Fibroblast of the aortic adventitia (primary cell): ENCODE measurements at places on chromosomes 5 and 9. TPM values are rescaled to one million over a fixed set of nuclear protein-coding genes. Genes with fewer than 3 reads are reported as not detected.

DNA sequence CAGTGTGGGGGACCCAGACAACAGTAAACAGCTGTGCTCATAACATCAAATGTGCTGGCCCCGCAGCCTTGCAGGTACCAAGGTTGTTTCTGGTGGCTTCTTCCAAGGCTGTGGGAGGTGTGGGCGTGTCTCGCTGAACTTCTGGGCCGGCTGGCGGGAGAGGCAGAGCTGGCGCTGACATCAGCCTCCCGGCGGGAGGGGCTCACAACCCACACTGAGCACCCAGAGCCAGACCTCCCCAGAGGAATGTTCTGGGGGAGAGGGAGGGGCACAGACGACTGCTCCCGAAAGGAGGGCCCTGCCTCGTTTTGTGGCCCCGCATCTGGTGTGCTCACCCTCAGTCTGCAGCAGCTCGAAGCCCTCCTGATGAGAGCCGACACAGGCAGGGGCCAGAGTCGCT lies 6.9 kb upstream of the SLC12A7 start:
- no peak for DNase-seq

DNA sequence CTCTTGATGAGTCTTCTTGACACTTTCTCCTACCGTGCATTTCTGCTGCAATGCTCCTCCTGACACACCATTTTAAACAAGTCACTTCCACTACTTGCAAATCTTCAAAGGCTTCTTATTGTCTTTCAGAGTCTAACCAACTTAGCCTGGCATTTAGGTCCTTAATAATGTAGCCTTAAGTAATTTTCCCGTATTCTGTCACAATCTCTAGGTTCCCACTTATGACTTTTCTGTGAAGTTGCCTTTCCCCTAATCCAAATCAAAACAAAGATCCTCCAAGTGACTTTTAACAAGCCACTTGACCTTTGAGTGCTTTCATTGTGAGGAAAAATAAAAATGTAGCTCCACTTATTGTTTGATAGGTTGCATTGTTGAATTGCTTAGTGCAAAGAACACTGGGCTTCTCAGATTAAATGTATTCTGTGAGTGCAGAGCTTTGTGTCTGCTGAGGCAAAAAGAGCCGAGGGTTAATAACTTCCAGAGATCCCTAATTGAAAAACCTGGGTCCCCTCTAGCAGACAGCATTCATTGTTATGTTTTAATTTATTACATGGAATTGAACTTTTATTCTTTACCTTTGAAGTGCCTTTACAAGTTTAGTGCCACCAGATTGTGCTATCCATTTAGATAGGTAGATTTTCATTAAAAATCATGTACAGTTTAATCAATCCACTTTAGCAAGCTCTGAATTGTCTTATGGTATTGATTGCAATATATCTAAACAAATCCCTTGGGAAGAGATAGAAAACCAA lies 341.7 kb upstream of the TYRP1 start:
- DNase-seq, result no peak

GRCh38 chr9:109467936-109468335 lies 30.2 kb downstream of the PTPN3 start:
- peak; percentile 11 for DNase-seq

GRCh38 chr9:134294153-134295071 lies 31.8 kb upstream of the RXRA start:
- DNase-seq, result peak; percentile 32

GRCh38 chr5:134097211-134097749 lies 17.2 kb upstream of the TCF7 start:
- no peak for DNase-seq

DNA sequence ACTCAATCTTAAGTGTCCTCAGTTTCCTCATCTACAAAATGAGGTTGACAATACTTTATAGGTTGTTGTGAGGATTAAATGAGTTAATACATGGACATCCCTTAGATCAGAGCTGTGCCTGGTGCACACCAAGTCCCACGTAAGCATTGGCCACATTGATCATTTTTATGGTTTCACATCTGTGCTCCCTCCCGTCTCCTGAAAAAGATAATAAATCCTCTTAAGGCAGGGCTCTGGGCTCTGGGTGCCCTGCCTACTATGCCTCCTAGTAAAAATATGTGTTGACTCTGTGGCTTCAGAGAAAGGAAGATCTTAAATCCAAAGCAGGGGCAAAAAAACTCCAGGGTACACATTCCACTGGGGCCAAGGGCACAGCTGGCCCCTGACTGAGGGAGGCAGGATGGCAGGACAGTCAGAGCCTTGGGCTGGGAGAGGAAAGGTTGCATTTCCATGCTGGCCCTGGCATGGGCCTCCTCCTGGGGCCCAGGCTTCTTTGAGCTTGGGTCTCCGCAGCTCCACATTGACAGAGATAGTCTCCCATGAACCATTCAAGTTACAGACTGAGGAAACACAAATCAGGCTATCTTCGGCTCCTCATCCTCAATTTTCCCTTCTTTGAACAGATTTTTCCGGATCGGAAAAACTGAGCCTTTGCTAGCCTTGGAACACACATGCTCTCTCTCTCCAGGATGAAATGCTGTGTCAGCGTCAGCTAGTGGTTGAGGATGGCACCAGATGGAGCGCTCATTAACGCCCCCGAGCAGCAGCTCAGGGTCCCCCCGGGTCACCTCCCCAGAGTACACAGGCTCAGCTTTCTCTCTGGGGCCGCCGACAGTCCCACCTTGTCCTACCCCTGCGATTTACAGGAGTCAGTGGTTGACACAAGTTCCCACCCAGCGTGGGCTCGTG lies 22.4 kb upstream of the KIF12 start:
- no peak for DNase-seq

DNA sequence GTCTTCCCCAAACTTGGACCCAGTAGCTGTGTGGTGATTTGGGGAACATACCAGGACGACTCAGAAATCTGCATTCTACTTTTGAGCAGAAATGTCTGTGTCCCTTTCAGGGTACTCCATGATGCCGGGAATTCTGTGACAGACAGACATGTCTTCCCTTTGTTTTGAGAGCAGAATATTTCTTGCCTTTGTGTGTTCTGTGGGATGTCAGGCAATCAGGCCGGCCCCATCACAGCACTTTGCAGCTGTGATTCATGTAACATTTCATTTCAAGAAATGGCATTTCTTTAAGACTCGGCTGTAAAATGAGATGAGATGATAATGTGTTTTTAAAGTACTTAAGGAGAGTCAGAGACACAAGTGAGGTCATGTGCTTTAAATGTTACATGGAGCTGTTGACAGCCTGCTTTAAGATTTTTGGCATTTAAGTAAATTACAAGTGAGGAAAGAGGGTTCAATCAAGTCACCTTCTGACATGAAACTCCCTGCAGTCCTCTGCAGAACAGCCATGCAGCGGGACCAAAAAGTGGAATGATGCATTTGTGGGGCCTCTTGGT lies 98.7 kb downstream of the SLC28A3 start:
- no peak for DNase-seq

DNA sequence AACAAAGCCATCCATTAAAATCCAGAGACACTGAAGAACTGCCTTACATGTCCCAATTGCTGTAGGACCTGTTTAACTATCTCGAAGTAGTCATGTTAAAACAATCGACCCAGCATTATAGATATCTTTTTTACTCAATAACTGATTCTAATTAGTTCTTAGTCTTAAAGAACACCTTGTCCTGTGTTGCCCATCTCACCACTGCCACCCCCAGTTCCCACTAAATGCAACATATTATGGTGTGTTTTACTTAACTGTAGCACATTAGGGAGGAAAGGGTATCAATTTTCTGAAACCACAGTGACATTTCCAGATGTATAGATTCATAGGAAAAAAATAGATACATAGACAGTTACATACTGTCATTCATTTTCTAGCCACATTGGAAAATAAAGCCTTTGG lies 221.2 kb downstream of the MEF2C start:
- no peak for DNase-seq

DNA sequence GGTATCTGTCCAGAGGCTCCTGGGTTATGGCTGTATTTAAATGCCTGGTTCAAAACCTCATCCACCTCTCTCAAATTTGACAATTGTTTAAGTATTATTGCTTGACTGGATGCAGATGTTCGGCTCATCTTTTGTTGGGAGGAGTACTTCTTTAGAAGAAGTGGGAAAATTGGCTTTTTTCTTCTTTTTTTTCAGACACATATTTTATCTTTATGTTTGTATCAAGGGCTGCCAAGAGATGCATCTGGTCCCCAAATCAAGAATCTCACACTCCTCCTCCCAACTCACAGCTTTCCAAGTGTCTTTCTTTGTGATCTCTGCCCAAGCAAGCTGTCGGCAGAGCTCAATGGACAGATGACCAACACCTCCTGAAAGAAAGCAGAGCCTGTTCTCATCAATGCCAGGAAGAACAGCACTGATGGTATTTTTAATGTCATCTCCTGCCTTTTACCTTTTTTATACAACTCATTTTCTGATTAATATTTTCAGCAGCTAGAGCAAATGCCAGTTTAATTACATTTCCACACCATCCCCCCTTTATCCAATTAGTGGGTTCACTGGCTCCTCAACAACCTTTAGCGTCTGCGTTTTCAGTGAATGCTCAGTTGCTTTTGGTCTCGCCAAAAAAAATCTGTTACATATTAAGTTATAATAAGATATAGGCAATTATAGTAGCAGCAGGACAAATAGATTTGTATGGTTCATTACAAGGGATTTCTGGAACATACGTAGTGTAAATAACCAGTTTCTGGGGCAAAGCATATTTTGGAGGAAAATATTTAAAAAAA lies 110.3 kb upstream of the SLIT3 start:
- DNase-seq, result no peak

DNA sequence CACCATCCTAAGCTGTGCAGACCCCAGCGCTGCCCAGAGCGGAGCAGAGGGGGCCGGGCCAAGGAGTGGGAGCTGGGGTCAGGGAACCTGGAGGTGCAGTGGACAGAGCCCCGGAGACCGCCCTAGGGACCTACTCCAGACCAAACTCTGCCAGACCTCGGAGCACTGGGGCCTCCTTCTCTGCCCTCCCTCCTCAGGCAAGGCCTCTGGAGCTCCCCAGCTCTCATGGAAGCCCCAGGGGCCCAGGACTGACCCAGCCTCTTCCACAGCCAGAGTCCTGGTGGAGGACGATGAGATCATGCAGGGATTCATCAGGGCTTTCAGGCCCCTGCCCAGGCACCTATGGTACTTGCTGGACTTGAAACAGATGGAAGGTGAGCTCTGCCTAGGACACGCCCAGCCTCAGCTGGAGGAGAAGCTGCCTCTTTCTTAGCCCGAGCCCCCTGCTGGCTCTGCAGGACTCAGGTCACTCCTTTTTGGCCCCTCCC lies 3.6 kb downstream of the PAEP start:
- DNase-seq, result no peak

DNA sequence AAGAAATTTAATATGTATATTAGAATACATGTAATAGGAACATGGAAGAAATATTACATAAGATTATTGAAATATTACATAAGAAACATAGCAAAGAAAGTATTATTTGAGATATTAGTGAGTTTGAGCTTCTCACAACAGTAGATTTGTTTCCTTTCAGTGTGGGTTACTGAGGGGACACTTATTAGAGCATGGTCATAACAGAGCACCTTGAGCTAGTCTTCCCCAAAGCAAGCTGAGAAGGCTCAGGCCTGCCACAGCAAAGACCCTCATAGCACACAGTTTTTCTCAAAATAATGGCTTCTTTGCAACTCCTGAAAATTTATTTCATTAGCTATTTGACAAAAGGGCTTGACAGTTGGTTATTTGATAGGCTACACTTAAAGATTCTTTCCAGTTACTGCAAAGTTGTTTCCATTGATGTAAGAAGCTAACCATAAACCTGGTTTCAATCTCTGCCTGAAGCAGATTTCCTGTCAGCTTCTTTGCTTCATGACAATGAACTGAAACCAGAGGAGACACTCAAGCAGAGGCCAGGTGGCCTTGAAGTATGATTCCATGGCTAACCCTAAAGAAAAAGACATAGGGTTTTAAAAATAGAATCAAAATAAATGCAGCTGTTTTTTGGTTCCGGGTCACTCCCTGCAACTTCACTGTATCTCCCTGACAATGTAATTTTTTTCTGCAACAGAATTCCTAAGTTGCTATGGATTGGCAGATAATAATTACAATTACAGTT lies 68.6 kb downstream of the ERMP1 start:
- DNase-seq, result no peak

- no peak for DNase-seq
Measured at GRCh38 chr9:94734054-94734754, 7.7 kb downstream of the AOPEP start.

The EDIL3 gene
- total RNA-seq, result 48.1 and 248 TPM in 2 replicates

The RETREG1 gene
- 0.08 and 0.99 TPM in 2 replicates for total RNA-seq

The LRRC70 gene
- 1.2 and 1.6 TPM in 2 replicates for total RNA-seq

The WNK2 gene
- not detected in 2 replicates for total RNA-seq

The FRRS1L gene
- total RNA-seq, result 0.08 and 0.18 TPM in 2 replicates

The TAF11L5 gene
- not detected in 2 replicates for total RNA-seq
